ENCODE measurements at places on chromosomes 3 and 15. TPM values are rescaled to one million over a fixed set of nuclear protein-coding genes. Genes with fewer than 3 reads are reported as not detected.

The SLC28A1 gene
- not detected for total RNA-seq

The THPO gene
- not detected for total RNA-seq

The WDR6 gene
- 36.8 TPM for total RNA-seq

The PRR20G gene
- not detected for total RNA-seq

GRCh38 chr3:48429317-48429959 lies 448 bp downstream of the PLXNB1 start:
- 0 out of 2 replicates have a peak, but pooled peaks cover 2% of the 10 kb centered on the region for H3K27me3 ChIP-seq
- peaks cover 4% of the 10 kb centered on the region for H3K36me3 ChIP-seq
- H3K4me1 ChIP-seq: peaks cover 8% of the 10 kb centered on the region
- peak overlapping the region; percentile 79 for H3K4me3 ChIP-seq

- no peak overlapping the region for H3K27ac ChIP-seq
- no peak for DNase-seq
- no peaks in the 10 kb centered on the region for H3K4me1 ChIP-seq
Measured at GRCh38 chr15:52797625-52798501, 7.7 kb upstream of the ONECUT1 start.

Measured in SJSA1 (cell line).